ENCODE measurements at places on chromosomes 3 and 15.

GRCh38 chr15:27250223-27250622, 279.2 kb downstream of the GABRG3 start:
- DNase-seq = peak; percentile 96

GRCh38 chr3:156745766-156746165, 71.4 kb downstream of the TIPARP start:
- no peak for DNase-seq

DNA sequence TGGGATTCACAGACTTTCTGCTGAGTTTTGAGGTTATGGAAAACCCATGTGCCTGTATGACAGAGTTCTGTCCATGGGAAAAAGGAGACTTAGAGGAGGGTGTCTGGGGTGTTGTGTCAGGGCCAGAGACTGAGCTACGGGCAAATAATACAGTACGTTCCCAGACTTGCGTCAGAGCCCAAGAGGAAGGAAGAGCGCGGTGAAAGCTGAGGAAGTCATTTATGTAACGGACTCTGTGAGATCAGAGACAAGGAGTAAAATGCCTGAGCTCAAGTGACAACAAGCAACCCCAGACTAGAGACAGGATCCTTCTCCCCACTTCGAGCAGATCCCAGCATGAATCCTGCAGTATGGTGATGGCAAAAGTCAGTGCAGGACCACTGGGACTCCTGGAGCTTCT, 368.6 kb upstream of the MCTP2 start:
- no peak for DNase-seq

- DNase-seq = no peak
Measured at GRCh38 chr3:19250959-19251610, 102.8 kb downstream of the KCNH8 start.

GRCh38 chr3:152038490-152038889, 165.0 kb downstream of the SUCNR1 start:
- DNase-seq = no peak

DNA sequence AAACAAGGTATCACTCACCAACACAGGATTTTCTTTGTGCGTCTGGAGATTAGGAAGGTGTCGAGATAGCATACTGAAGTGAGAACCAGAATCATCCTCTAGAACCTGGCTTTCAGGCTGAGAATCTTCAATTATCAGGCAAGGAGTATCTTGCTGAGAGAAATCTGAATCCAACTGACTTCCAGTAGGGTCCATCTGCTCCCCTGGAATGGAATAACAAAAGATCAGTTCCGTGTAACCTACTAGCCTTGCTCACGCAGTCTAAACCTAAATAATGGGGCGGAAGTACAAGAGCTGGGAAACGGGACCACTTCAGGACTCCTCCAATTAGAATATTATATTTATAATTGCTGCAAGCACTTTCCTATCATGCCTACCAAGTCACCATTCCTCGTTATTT, 690 bp downstream of the TP53BP1 start:
- no peak for DNase-seq

- DNase-seq = no peak
Measured at GRCh38 chr15:52221730-52222129, 30.5 kb upstream of the GNB5 start.

DNA sequence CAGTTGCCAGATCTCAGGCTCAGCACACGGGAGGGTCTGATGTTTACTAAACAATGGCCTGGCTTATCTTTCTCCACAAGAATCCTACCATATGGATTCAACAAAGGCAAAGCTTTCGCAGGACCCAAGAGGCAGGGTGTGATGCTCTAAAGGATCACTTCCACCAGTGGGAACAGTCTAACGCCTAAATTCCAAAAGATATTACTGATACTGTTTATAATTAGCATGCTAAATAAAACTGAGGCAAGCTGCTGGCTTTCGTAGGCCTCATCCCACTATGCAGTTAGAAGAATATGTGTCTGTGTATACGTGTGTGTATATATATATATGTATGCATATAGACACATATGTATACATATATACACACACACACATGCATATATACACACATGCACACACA, 22.3 kb downstream of the RORA start:
- no peak for DNase-seq

DNA sequence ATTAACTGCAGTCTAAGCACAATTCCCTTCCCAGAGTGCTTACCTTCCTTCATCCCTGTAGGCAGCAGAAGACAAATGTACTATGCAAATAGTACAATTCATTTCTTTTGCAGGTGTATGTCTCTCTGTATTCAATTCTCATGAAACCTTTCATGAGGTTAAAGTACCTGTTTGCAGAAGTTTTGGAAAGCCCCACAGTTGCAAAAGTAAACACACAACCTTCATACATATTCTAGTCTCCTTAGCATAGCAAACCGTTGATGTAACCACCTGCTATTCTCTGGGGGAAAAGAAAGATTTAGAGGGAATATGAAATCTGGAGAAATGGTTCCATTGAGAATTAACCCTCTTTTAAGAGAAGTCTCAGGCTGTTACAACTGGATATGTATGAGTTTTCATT, 200.3 kb upstream of the SUCLG2 start:
- no peak for DNase-seq

DNA sequence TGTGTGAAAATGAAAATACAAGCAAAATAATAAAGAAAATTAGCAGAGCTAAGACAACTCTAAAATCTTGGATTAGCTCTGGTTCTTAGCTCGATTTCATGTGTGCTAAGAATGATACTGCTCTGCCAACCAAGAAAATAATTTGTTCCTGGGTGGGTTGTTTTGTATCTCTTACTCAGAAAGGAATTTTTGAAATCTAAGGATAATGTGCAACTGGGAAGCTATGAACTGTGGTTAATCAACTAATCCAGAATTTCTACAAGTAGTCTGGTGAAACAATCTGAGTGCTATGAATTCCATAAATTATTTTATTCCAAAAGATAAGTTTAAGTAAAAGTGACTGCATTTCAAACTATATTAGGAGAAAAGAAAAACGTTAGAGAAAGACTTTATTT, 92.0 kb downstream of the TFDP2 start:
- DNase-seq = no peak

- DNase-seq = no peak
Measured at GRCh38 chr3:110589341-110589740, 482.3 kb upstream of the NECTIN3 start.

GRCh38 chr3:155747946-155748290, 3.0 kb upstream of the PLCH1 start:
- DNase-seq = no peak

GRCh38 chr15:80418892-80419537, 14.8 kb downstream of the ARNT2 start:
- peak; percentile 34 for DNase-seq

Data from NCI-H345 (cell line).